ENCODE measurements at places on chromosomes 13 and 19.
A peak's percentile ranks its signal among the peaks of the same experiment; 100 is the strongest.

DNA sequence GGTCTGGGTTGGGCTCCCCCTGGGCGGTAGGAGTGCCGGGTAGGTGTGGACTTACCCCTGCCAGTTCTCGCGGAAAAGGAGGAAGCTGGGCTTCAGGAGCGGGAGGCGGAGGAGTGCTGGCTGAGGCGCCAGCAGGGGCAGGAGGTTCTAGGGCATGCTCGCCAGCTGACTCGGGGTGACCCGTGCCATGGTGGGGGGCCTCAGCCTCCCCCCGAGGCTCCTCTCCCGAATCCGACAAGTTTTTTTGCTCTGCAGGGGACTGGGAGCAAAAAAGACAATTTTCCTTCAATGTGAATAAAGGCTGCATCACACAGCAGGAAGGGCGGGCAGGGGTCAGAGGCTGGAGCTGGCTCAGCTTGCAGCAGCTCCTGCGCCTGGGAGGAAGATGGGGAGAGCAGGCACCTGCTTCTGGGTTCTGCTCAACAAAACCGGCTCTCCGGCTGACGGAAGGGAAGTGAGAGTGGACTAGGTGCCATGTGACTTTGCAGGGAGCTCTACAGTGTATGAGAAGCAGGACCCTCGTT lies 26.5 kb downstream of the RANBP3 start:
- DNase-seq, result no peak

GRCh38 chr19:33416307-33417215 lies 43.1 kb downstream of the CEBPG start:
- peak; percentile 64 for DNase-seq

- DNase-seq, result peak; percentile 50
Observed at GRCh38 chr19:46824890-46825730, 25.5 kb downstream of the AP2S1 start.

DNA sequence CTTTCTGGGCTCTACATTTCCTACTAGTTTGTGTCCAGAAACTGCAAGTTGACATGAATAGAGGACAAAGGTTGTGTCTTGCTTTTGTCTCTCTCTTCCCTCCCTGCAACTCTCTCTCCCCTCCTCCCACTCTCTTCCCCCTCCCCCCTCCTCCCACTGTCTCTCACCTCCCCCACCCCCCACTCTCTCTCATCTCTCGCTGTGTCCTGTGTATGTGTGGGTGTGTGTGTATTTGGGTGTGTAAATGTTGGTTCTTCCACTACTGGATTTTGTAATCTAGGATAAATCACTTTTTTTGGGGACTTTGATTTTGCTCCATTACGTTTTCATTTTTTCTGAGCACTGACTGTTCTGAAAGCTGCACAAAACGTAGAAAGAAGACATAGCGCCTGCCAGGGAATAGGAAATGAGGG lies 48.4 kb downstream of the AKAP11 start:
- DNase-seq, result no peak

DNA sequence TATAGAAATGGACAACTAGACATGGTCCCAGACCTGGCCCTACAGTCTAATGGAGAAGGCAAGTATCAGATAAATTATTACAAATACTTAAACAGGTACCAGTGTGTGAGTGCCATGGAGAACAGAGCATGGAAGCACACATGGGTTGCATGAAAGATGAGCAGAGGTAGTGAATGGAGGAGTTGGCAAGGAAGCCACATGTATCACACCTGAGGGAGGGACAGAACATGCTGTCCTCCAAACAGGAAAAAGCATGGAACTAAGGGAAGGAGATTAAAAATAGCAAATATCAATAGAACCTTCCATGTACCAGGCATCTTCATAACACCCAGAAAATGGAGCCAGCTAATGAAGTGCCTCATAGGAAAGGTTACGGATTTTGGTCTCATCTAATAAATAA lies 85.9 kb downstream of the SACS start:
- no peak for DNase-seq

DNA sequence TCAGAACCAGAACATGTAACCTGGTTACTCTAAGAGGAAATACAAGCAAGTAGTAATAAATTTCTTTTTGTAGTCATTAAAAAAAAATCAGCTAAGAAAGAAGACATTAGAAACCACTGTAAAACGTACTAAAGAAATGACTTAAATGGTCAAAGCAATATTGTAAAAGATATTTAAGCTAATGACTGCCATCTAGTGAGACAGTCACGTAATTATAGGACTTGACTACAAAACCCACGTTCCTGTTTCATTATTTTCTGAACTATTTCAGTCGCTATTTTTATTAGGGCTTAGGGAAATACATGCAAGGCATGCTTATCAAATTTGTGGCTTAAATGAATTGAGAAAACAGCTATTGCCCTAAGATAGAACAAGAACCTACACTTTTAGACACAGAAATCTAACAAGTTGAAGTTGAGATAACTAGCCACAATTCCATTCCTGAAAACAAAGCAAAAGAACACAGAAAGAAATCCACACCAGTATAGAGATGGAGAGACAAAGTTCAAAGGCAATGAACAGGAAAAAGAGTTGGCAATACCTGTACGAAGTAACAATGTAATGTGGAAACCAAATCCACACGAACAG lies 17.9 kb downstream of the ALG5 start:
- DNase-seq, result peak; percentile 22

All from CD4-positive, alpha-beta T cell treated with Interleukin-17A for 1 hour (primary cell).